Fibroblast of mammary gland (primary cell): ENCODE measurements at places on chromosomes 2 and 18.

DNA sequence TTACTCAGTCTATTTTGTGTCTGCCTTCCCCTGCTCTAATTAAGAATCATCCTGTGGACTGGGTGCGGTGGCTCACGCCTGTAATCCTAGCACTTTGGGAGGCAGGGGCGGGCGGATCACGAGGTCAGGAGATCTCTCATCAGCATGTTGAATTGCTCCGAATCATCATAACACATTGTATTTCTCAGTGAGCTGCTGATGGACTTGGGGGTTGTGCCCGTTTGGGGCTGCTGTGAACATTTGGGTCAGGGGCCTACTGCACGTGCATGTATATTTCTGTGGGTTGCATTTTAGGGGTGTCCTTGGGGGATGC, 84.4 kb downstream of the ARHGEF4 start:
- no peak for DNase-seq

DNA sequence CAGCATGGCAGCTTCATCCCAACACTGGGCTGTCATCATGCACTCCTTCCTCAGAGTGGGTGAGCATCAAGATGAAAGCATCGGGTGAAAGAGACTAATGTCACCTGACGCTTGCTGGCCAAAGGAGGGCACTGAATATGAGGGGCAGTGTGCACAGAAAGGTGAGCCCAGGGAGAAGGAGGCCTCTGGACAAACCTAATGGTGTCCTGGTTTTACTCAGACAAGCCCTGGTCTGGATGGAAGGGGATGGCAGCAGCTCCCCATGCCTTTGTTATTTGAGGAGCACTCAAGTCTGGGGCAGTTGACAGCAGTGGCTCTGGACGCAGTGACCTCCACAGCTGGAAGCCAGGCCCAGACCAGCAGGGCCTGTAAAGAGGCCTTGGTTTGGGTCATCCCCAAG, 209.7 kb downstream of the SMAD2 start:
- no peak for DNase-seq

- no peak for DNase-seq
Measured at GRCh38 chr2:101622210-101623030, 75.1 kb upstream of the MAP4K4 start.

- no peak for DNase-seq
Measured at GRCh38 chr18:4284528-4284927, 170.6 kb downstream of the DLGAP1 start.

DNA sequence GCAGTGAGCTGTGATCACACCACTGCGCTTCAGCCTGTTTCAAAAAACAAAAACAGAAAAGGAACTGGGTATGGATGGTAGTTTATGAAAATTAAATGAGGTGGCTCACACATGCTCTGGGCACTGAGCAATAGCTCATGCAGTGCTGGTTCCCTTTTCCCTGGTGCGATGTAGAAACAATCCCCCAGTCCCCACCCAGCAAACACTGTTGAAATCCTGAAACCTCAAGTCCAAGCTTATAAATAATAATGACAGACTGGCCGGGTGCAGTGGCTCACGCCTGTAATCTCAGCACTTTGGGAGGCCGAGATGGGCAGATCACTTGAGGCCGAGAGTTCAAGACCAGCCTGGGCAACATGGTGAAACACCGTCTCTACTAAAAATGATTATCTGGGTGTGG, 55.4 kb upstream of the SMAD2 start:
- no peak for DNase-seq

GRCh38 chr2:58358026-58358425, 116.9 kb upstream of the FANCL start:
- DNase-seq, result no peak

- DNase-seq, result no peak
Measured at GRCh38 chr2:236175548-236176150, 7.5 kb upstream of the GBX2 start.

DNA sequence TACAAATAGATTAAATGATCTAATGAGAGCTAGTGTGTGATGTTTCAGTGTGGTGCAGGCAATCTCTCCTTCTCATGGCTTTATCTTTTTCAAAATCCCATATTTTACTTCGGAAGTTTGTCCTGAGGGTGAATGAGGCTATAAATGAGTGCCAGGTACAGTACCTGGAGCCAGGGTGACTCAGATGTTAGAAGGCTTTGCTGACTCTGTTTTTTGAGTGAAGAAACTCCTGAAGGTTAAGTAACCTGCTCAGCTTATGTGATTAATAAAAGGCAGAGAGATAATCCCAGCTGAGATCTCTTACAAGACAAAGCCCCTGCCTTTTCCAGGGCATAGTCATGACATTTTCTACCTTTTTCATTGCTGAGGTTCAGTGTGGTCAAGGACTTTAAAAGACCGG, 52.6 kb downstream of the MGAT5 start:
- DNase-seq, result no peak
